ENCODE measurements at places on chromosomes 12 and 14.
A peak's percentile ranks its signal among the peaks of the same experiment; 100 is the strongest.

DNA sequence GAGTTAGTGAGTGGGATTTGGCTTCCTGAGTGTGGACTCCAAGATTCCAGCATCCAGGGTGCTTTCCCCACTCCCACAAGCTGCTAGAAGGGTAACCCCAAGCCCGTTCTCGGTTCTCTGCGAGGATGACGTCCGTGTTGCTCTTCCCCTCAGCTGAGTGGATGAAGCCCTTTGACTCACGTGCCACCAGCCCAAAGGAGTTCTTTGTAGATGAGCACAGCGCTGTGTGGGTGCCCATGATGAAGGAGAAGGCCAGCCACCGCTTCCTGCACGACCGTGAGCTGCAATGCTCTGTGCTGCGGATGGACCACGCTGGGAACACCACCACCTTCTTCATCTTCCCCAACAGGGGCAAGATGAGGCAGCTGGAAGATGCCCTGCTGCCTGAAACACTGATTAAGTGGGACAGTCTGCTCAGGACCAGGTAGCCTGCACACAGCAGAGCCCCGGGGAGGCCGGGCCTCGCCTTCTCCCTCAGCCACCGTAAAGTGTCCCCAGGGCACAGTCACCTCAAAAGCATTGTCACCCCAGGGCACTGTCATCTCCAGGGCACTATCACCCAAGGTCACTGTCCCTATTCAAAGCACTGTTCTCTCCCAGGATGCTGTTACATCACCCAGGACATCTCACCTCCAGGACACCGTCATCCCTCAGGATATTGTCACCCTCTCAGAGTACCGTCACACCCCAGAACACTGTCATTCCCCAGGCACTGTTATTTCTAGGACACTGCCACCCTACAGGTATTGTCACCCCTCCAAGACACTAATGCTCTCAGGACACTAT, 31.3 kb downstream of the SERPINA3 start:
- DNase-seq: no peak

- no peak for DNase-seq
Measured at GRCh38 chr14:104207142-104208014, 69.0 kb downstream of the KIF26A start.

DNA sequence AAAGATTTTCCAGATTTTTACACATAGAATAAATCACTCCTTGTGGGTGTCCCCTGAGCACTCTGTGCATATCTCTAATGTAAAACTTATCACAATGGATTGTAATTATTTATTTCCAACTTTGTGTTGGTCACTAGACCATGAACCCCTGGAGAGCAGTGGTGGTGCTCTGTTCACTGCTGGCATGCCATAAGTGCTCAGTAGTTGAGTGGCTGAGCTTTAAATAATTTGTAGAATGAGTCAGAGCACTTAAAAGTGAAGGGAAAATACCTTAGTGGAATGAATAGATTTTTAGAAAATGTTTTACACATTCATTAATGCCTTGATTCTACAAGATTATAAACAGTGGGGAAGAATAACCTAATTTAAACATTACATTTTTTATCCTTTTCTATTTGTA, 6.3 kb downstream of the MGAT4C start:
- DNase-seq: no peak

- DNase-seq: no peak
Measured at GRCh38 chr12:111310076-111310870, 58.6 kb downstream of the PHETA1 start.

DNA sequence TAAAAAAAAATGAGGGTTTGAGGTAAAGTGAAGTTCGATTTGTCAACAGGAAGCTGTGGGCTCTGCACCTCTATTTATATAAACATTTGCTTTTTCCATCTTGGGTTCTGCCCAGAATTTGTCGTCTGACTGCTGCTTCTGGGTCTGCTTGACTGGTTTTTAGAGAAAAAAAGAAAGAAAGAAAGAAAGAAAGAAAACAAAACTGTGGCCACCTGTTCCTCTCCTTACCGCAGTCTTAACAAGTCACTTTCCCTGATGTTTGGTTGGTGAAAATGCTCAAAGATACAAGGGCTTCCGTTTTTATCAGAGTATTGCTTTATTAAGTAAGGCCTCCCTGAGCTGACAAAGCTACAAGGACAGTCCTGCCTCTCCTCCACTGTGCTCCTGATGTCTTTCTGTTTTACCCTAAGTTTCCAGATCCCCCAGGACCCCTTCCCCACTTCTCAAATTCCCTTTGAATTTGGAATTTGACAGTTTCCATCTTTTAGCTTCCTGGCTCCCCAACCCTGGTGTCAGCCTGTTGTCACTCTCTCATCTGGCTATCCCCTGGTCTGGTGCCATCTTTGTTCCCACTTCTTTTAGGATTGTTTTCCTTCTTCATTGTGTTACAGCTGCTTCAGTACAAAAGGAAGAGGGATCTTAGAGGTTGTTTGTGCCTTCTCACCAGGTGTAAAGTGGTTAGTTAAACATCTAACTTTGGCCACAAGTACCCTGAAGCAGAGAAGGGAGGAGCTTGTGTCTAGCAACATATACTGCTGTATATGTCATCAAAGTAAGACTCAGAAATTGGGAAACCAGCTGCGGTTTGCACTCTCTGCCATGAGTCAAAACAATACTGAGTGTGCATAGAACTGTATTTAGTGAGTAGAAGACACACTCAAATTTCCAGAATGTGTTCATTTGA, 18.0 kb downstream of the MFAP5 start:
- no peak for DNase-seq

- no peak for DNase-seq
Measured at GRCh38 chr14:101469382-101470247, 91.7 kb upstream of the DIO3 start.

DNA sequence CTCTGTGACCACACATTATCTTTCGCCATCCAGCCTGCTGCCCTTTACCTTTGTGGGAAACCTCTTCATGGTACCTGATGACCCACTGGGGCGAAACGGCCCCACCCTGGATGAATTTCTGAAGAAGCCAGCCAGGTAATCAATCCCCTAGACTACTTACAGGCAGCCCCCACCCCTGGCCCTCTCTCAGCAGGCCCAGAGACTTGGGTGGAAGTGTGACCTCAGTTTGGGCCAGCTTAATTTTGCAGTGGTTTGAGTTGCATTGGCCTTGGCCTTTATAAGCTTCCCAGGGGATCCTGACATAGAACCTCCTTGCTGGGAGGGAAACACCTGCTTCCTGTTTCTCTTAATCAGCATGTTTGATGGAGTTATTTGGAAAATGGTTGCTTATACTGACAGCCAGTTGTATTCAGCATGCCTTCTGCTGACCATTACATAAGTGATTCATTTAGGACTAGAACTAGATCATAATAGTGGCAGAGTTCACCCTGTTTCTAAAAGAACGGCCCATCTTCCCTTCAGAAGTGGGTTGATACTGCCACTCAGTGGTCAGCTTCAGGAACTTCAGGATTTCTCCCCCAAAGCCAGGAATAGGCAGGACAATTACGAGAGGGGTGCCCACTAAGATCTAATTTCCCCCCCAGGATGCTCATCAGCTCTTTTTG, 6.1 kb downstream of the SDR39U1 start:
- DNase-seq: no peak

GRCh38 chr14:99381688-99382060, 99.0 kb downstream of the SETD3 start:
- no peak for DNase-seq

DNA sequence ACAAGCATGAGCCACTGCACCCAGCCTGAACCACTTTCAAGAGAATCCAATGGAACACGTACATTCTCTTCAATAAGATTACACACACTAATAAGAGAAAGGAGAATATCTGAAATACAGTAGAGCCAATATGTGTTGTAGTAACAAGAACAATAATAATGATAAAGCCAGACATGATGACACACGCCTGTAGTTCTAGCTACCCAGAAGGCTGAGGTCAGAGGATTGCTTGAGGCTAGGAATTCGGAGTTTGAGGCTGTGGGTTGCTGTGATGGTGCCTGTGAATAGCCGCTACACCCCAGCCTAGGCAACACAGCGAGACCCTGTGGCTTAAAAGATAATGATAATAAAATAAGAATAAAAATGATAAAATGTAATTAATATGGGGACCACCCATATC, 15.6 kb downstream of the APOBEC1 start:
- DNase-seq: no peak

DNA sequence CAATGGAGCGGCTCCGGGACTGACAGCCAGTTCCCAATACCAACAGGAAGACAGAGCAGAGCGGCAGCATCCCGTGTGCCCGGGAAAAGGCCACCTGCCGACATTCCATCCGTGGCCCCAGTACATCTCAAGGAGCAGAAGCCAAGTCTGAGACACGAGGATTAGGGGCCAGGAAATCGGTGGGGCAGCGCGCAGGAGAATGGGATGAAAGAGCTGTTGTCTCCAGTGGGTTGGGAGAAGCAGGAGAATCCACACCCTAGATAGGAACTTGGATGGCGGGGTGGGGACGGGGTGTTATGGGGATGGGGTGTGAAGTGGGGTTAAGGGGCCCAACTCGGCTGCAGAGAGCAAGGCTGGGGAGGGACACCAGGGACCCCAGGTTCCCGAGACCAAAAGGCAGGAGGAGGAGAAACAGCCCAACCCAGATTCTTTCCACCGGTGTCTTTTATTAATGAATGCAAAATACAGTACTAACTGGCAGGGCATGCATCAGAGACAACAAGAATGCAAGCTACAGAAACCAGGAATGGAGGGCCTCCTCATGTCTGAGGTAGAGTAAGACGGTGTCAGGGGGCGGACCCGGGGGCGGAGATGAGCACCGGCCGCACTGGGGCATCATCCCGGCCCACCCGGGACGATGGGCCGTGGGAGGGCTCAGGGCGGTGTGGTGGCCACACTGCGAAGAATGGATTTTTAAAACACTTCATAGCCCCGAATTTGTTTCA, 50.3 kb downstream of the BEGAIN start:
- peak; percentile 20 for DNase-seq

DNA sequence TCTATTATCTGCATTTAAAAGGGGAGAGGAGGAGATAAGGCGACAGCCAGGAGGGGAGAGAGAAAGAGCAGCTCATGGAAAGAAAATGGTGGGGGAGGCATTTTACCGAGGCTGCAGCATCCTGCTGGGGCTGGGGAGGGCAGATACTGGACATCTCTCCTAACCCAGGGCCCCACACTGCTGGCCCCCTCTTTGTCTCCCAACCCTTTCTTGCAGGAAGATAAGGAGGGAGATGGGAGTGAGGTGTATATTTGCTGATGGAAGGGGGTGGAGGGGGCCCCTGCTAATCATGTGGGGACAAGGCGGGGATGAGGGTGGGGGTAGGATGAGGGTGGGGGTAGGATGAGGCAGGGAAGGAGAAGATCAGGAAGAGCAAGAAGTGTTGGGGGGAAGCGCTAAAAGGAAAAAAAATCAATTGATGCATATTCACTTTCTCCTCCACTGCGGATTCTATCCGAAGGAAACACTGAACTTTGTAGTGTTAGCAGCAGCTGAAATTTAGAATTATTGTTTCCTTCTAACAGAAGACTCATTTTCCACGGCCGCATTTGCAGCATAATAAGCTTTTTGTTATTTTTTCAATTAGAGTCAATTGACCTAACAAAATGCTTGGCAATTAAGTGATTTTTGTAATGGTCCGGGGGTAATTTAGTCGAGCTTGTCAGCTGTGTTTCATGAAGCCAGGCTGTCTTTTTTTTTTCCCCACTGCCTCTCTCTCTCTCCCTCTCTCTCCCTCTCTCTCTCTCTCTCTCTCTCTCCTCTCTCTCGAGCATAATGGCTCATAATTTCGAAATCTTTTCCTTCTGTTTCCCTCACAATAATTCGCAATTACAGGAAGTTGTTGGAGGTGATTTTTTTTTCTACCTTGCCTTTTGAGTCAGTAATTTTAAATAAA, 1134.6 kb downstream of the BCL11B start:
- no peak for DNase-seq

DNA sequence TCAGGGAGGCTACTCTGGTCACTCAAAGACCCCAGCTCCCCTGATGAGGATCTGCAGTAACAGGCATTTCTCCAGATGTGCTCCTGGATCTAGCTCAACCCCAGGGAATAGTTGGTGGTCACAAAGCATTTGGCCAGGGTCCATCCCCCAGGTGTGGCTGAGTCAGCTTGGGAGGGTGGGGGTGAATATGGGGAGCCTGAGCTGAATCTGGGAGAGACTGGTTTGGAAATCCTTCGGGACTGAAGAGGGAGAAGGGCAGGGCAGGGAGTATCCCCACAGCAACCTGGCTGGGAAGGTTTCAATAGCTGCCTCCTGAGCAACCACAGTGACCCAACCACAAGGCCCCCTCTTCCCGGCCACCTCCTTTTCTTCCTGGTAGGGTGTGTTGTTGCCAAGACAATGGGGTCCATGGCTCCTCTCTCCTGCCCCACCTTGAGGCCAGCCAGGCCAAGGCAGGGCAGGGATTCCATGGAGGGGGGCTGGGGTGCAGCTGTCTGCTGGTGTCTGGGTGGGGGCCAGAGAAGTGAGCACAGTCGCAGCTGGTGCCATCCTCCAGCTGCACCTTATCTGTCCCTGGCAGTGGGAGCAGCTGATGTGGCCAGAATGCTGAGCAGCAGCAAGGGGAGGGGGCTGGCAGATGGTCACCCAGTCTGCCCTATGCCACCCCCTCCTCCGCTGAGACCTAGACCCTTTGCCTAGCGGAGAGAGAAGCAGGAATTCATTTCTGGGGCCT, 5.5 kb downstream of the ASIC1 start:
- DNase-seq: no peak

- DNase-seq: no peak
Measured at GRCh38 chr12:124461851-124462623, 105.4 kb downstream of the NCOR2 start.

DNA sequence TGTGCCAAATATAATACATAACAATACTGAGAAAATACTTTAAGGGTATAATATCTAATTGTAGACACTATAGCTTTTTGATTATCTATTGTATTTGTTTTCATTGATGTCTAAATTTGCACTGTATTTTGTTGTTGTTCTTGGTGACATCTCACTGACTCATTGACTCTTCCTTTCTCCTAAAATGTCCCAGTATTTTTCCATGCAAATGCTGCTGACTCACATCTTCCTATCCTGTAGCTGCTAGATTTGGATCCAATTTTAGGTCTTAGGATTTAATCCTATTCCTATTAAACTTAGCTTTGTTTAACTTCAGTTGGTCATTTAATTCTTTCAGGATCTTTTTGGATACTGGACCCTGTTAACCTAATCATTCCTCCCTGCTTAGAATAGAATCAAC, 148.5 kb downstream of the TMTC2 start:
- no peak for DNase-seq

GRCh38 chr12:119705182-119705581, 37.2 kb downstream of the PRKAB1 start:
- DNase-seq: no peak

DNA sequence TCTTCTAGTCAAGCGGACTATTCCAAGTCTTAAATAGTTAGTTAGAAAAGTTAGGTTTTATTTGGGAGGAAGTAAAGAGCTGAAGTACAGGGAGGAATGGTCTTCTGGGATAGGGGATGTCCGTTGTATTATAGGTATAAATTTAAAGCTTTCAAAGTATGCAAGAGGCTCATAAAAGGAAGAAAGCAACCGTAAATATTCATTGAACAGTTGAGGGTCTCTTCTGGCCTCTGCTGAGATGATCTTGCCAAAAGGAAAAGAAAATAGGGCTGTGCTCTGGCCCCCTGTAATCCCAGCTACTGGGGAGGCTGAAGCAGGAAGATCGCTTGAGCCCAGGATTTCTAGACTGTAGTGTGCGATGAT, 377 bp upstream of the TIMELESS start:
- no peak for DNase-seq

Measured in left cardiac atrium (tissue), 4 donors.